ENCODE measurements at places on chromosomes 6 and 20.

- H3K27ac ChIP-seq = peak overlapping the region; percentile 18
- H3K4me1 ChIP-seq = peaks cover 10% of the 10 kb centered on the region
- H3K4me3 ChIP-seq = no peak overlapping the region
Observed at GRCh38 chr6:139990856-139991465, 616.5 kb upstream of the CITED2 start.

GRCh38 chr6:158377860-158378259 is 65.6 kb downstream of the TULP4 start:
- no peak overlapping the region for H3K27ac ChIP-seq
- H3K27me3 ChIP-seq = no peaks in the 10 kb centered on the region
- DNase-seq = no peak
- no peaks in the 10 kb centered on the region for H3K4me1 ChIP-seq
- H3K4me3 ChIP-seq = no peak overlapping the region

DNA sequence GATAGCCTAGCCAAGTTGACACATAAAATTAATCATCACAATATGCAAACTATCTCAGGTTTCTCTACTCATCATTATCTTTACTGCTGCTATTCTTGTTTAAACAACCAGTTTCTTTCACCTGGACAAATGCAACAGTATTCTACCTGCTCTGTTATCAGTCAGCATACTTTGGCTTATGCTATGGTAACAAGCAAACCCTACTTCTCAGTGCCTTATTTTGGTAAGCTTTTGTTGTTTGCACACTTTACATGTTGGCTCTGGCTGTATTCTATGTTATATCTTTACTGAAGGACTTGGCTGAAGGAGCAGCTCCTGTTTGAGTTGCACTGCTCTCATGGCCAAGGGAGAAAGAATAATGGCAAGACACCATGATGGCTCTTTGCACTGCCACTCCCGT is 463.1 kb downstream of the EPM2A start:
- DNase-seq = no peak
- H3K27ac ChIP-seq = no peak overlapping the region

- H3K27ac ChIP-seq = no peak overlapping the region
- no peak overlapping the region for H3K4me3 ChIP-seq
- H3K36me3 ChIP-seq = no peaks in the 10 kb centered on the region
- peaks cover 3% of the 10 kb centered on the region for H3K27me3 ChIP-seq
Observed at GRCh38 chr20:54995553-54995952, 520.2 kb downstream of the DOK5 start.

DNA sequence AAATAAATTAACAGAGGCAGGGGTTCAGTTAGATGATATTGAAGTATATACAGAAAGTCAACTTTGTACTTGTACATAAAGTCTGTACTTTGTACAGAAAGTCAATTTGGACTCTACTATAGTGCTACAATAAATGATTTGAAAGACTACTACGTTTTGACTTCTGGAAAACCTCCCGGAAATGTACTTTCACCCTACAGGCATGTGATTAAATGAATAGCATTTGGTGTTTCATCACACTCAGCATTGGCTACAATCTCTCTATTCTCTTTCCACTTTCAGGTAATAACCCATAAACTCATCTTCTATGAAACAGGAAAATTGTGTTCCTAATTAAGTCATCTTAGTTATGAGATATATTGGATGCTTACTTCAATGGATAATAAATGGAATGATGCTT is 25.6 kb upstream of the MC3R start:
- DNase-seq = no peak
- no peaks in the 10 kb centered on the region for H3K36me3 ChIP-seq
- H3K4me1 ChIP-seq = no peaks in the 10 kb centered on the region
- H3K27me3 ChIP-seq = peaks cover 13% of the 10 kb centered on the region
- H3K27ac ChIP-seq = no peak overlapping the region

- H3K4me3 ChIP-seq = no peak overlapping the region
- no peak for DNase-seq
- no peak overlapping the region for H3K27ac ChIP-seq
- no peaks in the 10 kb centered on the region for H3K4me1 ChIP-seq
- H3K36me3 ChIP-seq = no peaks in the 10 kb centered on the region
Observed at GRCh38 chr20:43372051-43372450, 85.6 kb upstream of the SRSF6 start.

DNA sequence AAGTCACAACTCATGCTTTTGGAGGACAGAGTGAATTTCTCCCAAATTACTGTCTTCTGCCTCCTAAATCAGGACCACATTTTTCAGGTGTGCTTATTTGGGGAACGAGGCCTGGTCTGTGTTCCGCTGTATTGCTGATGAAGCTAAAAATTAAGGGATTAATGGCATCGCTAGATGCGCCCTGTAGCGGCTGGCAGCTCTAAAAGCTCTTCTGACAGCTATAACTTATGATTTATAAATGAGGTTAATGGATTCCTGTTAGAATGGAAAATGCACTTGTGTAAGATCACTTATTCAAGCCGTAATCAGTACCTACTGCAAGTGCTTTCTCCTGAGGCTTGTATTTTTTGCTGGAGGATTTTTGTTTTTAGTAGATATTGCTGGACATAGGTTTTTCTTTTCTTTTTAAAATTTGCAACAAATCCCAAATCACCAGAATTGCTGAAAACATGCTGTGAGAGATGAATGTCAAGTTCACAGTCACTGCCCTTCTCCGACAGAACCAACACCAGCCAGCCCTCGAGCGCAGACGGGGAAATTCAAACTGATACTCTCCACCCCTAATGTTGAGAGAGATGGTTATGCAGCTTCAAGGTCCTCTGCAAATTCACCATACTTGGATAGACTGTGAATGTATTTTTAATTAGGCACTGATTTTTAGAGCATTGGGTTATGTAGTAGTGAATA is 49.1 kb downstream of the AKAP12 start:
- H3K27me3 ChIP-seq = peaks cover 6% of the 10 kb centered on the region
- no peak overlapping the region for H3K27ac ChIP-seq
- no peaks in the 10 kb centered on the region for H3K36me3 ChIP-seq
- no peak for DNase-seq
- H3K4me1 ChIP-seq = peaks cover 47% of the 10 kb centered on the region
- no peak overlapping the region for H3K4me3 ChIP-seq

DNA sequence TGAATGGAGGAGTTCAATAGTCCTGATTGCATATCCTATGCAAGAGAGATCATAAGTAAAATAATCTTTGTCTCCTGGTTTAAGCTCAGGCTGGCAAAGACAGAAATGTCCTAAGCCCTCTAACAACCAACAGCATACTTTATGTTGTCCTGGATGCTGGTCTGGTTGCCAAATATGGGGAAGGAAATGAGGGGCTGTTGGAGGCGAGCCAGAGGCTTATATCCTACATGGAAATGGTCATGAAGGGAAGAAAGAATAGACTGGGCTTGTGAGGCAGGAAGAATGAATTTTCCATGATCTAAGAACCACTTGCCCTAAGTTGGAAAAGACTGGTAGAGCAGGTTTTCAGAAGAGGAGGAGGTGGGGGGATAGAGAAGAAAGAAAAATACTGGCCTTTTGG is 237.1 kb downstream of the SMOC2 start:
- DNase-seq = no peak
- no peaks in the 10 kb centered on the region for H3K36me3 ChIP-seq
- H3K27ac ChIP-seq = no peak overlapping the region
- no peak overlapping the region for H3K4me3 ChIP-seq
- H3K4me1 ChIP-seq = no peaks in the 10 kb centered on the region

DNA sequence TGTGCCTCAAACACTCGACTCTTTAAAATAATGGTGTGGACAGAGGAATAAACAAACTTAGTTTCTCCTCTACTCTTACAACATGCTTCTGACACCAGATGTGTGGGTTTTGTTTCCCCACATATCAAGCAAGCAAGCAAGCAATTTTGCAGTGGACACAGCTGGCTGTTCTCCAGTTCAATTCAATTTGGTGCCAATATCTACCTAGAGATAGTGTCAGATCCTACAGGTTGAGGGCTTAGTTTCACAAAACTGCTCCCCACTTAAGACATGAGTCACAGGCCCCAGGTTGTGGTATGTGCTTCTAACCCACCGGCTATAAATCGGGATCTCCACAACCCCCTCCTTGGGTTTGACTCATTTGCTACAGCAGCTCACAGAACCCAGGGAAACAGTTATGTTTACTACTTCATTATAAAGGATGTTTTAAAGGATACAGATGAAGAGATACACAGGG is 131.4 kb upstream of the TRAF3IP2 start:
- H3K4me1 ChIP-seq = peaks cover 77% of the 10 kb centered on the region
- no peak overlapping the region for H3K4me3 ChIP-seq
- peak overlapping the region; percentile 4 for H3K27ac ChIP-seq
- no peaks in the 10 kb centered on the region for H3K36me3 ChIP-seq
- no peak for DNase-seq

DNA sequence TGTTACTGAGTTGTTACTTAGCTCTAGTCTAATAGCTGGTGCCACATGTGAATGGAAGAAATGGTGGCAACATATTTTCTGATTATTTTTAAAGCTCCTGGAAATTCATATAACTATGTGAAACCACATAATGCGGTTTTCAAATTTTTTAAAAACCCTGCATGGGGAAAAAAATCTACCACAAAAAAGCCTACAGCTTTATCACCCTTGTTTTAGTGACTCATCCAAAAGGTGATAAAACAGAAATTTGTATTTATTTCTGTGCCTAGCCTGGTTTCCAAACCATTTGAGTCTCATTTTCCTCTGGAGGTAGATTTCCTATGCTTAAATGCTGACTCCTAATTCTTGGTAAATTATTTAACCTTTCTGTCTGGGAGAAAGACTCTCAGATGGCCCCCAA is 5.4 kb upstream of the FBXO30 start:
- DNase-seq = no peak
- no peak overlapping the region for H3K27ac ChIP-seq
- no peaks in the 10 kb centered on the region for H3K36me3 ChIP-seq
- H3K4me1 ChIP-seq = peaks cover 35% of the 10 kb centered on the region

GRCh38 chr6:111171577-111172400 is 84.5 kb downstream of the SLC16A10 start:
- H3K27me3 ChIP-seq = no peaks in the 10 kb centered on the region
- H3K4me1 ChIP-seq = no peaks in the 10 kb centered on the region
- no peak overlapping the region for H3K27ac ChIP-seq
- H3K36me3 ChIP-seq = no peaks in the 10 kb centered on the region

DNA sequence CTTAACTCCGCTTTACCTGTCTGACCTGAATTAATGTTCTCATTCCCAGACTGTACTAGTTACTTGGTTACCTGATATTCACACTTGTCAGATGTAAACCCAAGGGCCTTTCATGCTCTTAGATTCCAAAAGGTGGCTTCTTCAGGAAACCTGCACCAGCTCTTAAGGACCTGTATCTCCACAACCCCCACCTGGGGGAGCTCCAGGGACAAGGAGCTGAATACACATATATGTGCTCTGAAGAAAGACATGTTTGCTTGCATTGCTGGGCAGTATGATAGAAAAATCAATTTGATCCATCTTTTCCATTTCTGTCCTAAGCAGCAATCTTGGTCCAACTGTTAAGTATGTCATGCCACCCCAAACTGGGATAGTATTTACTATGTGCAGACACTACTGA is 64.8 kb upstream of the POU3F2 start:
- DNase-seq = no peak
- H3K27ac ChIP-seq = no peak overlapping the region
- H3K4me3 ChIP-seq = no peak overlapping the region
- no peaks in the 10 kb centered on the region for H3K36me3 ChIP-seq
- peaks cover 57% of the 10 kb centered on the region for H3K27me3 ChIP-seq

Data from left ventricle myocardium inferior (tissue), 1 donor.